Left ventricle myocardium superior (tissue), 1 donor: ENCODE measurements at places on chromosomes 7 and 10. TPM values are rescaled to one million over a fixed set of nuclear protein-coding genes. Genes with fewer than 3 reads are reported as not detected.
A peak's percentile ranks its signal among the peaks of the same experiment; 100 is the strongest.

- DNase-seq, result no peak
These were observed 6.7 kb upstream of the KLRG2 start for GRCh38 chr7:139490130-139490529.

CHST12 gene
- total RNA-seq, result 15.1 TPM

- DNase-seq, result no peak
These were observed 434.8 kb upstream of the FOXK1 start for GRCh38 chr7:4247106-4247876.

OR2A7 gene
- total RNA-seq, result 0.55 TPM

DNA sequence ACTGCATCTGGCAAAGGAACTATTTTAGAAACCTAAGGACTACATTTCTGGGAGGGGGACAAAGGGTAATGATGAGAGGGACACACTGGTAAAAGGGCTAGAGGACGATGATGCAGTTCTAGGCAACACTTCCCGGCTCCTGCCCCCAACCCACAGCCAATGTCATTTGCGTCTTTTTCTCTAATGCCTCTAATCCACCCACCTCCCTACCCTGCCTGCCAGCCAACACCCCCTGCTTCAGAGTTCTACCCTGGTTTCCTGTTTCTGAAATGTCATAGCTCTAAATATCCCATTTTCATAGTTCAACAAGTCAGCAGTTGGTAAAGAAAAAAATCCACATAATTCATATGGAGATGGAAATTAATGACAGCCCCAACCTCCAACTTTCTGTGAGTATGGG is 79.0 kb downstream of the KIAA1549 start:
- no peak for DNase-seq

GRCh38 chr10:9452056-9452455 is 1397.6 kb downstream of the GATA3 start:
- no peak for DNase-seq

ARL5B gene
- total RNA-seq, result 6.9 TPM

GRCh38 chr10:79327090-79327457 is 20.2 kb upstream of the PPIF start:
- DNase-seq, result no peak

TIMM23B gene
- total RNA-seq, result 15.8 TPM

ZPBP gene
- total RNA-seq, result not detected

DNA sequence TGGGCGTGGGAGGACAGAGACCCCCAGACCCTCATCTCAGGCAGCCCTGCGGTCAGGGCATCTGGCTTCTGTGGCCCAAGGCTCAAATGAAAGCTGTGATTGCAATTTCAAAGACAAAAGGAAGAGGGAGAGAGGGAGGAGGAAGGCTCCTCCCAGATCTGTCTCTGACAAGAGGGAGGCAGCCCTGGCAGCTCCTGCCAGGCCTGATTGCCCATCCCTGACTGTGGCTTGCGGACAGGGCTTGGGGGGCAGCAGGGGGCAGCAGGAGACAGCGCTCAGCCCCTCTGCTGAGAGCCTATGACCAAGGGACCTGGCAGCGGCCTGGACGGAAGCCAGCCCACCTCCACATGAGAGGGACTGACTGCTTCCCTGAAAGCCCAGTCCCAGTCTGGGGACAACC is 91.8 kb downstream of the PTPRN2 start:
- DNase-seq, result peak; percentile 34

DNA sequence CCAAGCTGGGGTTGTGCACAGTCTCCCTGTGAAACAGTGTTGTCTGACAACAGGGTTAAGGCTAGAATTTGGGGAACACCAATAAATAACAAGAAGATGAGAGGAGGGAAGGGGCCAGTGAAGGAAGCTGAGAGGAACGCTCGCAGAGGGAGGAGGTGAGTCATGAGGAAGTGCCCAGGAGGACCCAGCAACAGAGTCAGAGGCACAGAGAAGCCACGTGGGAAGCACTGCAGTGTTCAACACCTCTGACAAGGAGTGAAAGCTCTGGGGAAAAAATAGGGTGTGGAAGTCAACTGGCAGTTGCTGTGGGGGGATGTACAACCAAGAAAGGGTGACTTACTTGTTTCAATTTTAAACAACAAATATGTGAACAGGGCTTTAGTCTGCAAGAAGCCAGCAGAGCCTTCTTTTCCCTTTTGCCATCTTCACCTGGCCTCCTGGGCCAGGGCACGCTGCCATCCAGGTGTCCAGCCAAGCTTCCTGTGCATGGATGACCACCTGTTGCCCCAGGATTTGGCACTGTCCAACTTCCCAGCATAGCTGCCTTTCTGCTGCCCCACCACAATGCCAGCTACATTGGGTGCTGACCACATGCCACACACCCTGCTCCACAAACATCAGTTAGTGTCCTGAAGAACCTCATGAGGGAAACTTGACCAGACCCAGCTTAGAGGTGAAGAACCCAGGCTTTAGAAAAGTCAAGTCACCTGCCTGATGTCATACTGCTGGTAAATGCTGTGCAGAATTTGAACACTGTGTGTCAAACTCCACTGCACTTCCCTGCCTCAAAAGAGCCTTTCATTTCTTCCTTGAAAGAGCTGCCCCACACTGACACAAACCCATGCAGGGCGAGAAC is 69.6 kb downstream of the ATXN7L1 start:
- DNase-seq, result no peak

GRCh38 chr7:85554236-85555178 is 367.7 kb upstream of the SEMA3D start:
- no peak for DNase-seq

ASB10 gene
- total RNA-seq, result 46.1 TPM

GRCh38 chr7:123120286-123120685 is 79.5 kb downstream of the SLC13A1 start:
- DNase-seq, result no peak

ADCYAP1R1 gene
- total RNA-seq, result 6.0 TPM

DNA sequence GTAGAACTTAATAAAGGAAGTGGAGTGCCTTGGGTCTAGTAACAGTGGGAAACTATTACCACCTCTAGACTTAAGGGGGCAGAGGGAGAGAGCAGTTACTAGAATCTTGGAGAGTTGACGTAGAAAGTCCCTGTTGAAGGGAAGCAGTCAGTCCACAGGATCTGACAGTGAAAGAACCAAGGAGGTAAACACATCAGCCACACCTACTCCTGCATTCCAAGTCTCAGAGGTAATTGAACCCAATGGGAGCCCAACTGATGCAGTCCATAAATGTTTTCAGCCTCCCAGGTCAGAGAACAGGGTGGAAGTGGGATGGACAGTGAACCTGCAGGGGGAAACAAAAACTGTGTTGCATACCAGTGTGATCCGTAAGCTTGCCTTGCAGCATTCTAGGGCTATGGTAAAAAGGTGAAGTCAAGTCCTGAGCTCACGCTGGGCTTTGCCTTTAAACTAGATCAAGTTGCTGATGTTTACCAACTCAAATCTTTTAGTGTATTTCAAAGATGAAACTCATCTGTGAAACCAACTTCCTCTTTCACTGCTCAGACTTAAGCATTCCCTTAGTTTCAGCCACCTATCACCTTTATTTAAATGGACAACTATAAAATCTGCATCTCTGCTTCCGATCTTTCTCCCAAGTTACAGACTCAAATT is 57.2 kb downstream of the SLC16A12 start:
- DNase-seq, result no peak

CTAGE6 gene
- total RNA-seq, result not detected

- no peak for DNase-seq
These were observed 47.2 kb upstream of the GPR37 start for GRCh38 chr7:124812764-124813163.

DNA sequence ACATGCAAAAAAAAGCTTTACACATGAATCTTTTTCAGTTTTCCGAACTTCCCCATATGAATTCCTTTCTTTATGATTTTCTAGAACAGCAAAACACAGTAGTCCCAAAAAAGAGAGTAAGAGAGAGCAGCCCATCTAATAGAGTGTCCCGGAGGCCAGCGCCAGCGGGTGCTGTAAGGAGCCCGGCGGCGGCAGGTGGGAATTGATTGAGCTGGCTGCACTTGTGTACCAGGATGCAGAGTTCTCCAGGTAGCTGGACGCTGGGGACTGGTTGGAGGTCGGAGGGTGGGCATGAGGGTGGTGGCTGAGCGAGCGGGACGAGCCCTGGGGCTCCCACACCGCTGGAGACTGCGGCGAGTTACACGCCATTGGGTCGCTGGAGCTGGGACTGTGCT is 4.0 kb downstream of the DLX5 start:
- no peak for DNase-seq

- no peak for DNase-seq
These were observed 105.7 kb downstream of the CCNY start for GRCh38 chr10:35442028-35442427.

- no peak for DNase-seq
These were observed 22.9 kb upstream of the TCF7L2 start for GRCh38 chr10:112926906-112927688.

RASSF4 gene
- 93.5 TPM for total RNA-seq
